ENCODE measurements at places on chromosomes 7 and 10.
A peak's percentile ranks its signal among the peaks of the same experiment; 100 is the strongest.

GRCh38 chr10:102555781-102556328, 52.1 kb downstream of the SUFU start:
- DNase-seq, result no peak

DNA sequence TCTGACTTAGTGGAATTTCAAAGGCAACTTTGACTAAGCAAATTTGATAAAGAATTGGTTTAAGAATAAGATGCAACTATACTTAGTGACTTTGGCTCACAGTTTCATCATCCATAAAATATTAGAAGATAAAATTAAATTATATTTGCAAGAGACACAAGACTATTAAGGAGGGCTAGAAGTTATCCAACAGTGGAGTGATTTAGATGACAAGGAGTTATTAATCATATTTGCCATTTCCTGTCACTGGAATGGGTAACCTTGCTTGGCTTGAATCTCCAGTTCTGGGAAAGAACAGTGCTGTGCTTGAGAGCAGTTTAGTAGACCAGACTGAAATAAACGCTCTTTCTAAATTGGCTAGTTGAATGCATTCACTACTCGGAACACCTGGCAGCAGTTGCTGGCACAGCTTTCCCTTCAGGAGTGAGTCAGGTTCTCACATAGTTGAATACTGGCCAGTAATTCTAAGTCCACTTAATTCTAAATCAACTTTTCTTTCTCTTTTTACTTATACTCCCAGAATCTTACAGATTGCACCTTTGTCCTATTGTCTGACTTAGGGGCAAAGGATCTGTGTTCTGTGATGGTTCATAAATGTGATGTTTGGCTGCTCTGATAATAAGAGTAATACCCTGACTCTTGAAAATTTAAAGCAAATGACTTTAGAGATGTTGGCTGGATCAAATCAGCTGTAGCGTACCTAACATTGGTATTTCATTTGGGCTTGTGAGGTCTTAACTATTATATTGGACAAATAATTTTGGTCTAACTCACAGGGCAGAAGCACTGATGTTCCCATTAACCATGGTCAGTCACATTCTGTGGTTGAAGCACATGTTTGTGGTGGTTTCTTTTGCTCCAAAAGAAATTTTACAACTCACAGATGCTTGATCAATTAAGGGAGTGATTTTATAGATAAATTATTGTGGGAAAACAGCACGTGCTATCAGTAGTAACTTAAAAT, 16.6 kb downstream of the STMP1 start:
- no peak for DNase-seq

GRCh38 chr10:96299383-96299782, 4.9 kb upstream of the DNTT start:
- DNase-seq, result no peak

- no peak for DNase-seq
These were observed 816 bp downstream of the TECPR1 start for GRCh38 chr7:98251231-98251600.

GRCh38 chr7:129688503-129689222, 77.1 kb downstream of the NRF1 start:
- DNase-seq, result no peak

GRCh38 chr7:1290026-1290678, 57.5 kb downstream of the UNCX start:
- DNase-seq, result peak; percentile 56

DNA sequence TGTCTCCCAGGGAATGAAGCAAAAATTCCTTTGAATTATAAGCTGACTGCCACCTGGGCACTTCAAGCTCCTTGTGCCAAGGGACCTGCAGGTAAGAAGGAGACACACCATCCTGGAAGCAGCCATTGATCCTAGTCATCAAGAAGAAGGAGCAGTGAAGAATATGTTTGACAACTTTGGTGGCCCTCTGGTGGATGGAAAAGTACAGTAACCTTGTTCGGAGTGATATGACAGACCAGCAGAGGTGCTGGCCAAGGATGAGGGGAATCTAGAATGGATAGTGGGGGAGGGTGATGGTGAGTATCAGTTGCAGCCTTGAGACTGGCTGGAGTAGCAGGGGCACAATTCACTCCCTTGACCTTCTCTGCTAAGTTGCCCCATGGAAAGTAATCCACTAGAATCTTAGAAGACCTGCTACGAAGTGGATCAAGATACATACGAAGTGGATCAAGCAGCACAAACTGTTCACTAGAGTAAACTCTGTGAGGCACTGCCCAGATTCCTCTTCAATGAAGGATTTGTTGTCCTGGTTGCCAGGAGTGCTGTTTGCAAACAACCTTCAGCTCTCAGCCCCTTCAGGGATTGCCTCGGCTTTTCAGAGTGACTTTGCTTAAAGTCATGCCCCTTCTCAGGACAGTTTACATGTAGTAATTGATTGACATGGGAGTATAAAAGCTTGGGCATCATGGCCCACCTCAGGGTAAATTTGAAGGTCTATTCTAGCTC, 44.8 kb upstream of the ORC5 start:
- no peak for DNase-seq

DNA sequence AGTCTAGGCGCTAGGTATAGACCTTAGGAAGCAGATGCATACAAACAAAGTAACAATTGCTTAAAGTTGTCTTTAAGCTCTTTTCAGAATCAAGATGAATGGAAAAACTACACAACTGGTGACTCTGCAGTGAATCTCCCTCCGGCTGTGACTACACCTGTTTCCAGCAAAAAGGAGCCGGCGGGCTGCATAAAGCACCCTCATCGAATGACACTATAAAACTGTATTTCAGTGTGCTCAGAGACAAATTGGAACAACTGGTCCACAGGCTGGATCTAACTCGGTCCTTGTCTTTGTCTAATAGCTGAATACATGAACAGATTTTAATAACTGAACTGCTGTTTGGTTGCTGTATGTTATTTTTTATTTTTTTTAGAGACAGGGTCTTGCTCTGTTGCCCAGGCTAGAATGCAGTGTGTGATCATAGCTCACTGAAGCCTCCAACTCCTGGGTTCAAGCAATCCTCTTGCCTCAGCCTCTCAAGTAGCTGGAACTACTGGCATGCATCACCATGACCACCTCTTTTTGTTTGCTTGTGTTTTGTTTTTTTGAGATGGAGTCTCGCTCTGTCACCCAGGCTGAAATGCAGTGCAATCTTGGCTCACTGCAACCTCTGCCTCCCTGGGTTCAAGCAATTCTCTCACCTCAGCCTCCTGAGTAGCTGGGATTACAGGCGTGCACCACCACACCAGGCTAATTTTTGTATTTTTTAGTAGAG, 64.2 kb upstream of the SVIL start:
- DNase-seq, result no peak

- no peak for DNase-seq
These were observed 172.3 kb downstream of the MDFIC start for GRCh38 chr7:115094163-115094562.

DNA sequence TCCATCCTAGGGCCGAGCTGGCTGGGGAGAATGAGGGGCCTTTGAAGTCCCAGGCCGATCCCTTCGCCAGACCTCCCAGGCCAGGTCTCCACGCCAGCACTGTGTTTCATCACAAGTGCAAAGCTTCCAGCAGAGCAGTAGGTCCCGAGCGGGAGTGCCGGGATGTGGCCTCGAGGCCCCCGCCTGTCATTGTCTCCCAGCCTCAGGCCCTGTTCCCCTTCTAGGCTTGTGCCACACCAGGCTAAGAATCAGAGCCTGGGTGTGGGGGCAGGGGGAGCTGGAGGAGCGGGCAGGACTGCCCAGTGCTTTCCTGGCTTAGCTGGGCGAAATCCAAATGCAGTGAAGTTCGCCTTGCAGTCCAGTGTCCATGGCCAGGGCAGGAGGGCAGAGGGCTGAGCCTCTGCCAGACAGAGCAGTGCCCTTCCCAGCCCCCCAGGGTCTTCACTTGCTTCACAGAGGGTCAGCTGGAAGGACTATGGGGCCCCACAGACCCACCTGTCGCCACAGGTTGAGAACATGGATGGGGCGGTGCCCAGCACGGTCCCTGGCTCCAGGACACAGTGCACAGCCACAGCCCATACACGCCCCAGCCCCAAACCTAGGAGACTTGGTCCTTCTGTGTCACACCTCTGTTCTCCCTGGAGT, 20.2 kb upstream of the PFKFB3 start:
- no peak for DNase-seq

- DNase-seq, result peak; percentile 56
These were observed at the start of gene PAOX for GRCh38 chr10:133379152-133379800. Gene PAOX, plus strand, starts transcription at chr10:133379262. Its CDS starts 55 bp downstream, at chr10:133379317.

DNA sequence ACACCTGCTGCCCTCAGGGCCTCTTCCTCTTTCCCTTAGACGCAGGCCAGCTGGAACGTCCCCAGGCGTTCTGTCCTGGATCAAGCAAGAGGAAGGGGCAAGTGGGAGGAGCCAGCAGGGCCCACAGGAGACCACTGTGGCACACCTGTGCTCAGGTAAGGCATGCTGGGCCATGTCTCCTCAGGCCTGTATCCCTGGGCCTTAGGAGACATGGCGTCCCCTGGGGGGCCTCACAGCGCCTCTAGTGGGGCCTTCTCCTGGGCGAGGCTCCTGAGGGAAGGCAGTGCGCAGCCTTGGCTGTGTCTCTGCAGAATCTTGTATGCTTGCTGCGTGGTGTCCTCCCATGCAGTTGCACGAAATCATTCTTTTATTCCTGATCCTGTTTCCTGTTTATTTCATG, 31.3 kb downstream of the ZNF783 start:
- no peak for DNase-seq

- DNase-seq, result no peak
These were observed 20.3 kb upstream of the WNT8B start for GRCh38 chr10:100442548-100442947.

- no peak for DNase-seq
These were observed 622.0 kb upstream of the PFKP start for GRCh38 chr10:2445370-2445769.

- no peak for DNase-seq
These were observed 111.6 kb upstream of the TBX20 start for GRCh38 chr7:35365523-35365922.

- no peak for DNase-seq
These were observed 70.2 kb downstream of the ABCC2 start for GRCh38 chr10:99852481-99853213.

DNA sequence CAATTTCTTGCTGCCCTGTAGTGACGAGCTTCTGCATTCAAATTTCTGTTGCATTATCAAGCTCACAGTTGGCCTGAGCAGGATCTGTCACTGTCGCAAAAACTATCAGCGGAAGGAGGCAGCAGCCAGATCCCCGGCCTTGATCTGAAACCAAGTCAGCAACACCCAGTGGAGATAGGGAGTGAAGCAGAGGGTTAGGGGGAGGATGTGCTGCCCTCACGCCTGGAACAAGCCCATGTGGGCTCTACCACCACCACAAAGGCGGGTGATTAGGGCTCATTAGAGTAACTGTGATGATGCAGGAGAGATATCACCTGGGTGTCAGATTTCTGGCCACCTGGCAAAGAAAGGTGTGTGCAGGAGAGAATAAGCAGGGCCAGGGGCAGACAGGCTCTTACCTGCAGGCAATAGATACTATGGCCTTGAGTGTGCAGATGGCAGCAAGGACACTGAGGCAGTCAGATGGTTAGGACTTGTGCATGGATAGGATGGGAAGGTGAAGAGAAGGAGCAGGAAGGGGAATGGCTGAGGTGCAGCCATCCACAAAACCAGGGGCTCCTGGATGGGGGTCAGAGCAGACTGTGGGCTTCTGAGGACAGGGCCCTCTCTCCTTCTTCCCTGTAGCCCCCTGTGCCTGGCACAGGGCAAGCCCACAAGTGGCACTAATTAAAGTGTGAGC, 417.3 kb downstream of the RPS24 start:
- DNase-seq, result no peak

DNA sequence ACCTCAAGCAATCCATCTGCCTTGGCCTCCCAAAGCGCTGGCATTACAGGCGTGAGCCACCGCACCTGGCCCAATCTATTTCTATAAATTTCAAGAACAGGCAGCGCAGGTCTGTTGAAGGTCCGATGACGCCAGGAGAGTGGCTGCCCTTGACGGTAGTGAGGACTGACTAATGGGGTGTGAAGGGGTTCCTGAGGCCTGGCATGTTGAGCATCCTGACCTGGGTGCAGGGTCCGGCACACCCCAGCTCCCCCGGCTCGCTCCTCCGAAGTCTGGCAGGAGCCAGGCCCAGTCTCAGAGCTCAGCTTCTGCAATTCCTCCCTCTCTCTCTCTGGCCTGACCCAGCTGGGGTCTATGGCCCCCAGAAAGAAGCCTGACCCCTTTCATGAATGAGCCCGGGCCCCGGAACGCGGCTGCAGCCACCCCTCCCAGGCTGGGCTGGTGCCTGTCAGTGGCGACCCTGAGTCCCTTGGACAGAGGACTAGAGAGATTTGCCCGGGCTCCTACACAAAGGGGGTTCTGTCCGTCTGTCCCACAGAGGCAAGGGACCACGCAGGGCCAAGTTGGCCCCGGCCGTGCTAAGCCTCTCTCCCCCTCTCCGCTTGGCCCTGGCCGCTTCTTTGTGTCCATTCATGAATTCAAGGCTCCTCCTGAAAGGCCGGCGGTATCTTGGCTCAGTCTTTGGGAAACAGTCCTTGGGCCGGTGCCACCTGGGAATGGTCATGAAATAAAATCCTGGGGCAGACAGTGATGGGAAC, 18.8 kb downstream of the MMD2 start:
- DNase-seq, result no peak

GRCh38 chr10:42754155-42755027, 28.2 kb upstream of the BMS1 start:
- peak; percentile 40 for DNase-seq

DNA sequence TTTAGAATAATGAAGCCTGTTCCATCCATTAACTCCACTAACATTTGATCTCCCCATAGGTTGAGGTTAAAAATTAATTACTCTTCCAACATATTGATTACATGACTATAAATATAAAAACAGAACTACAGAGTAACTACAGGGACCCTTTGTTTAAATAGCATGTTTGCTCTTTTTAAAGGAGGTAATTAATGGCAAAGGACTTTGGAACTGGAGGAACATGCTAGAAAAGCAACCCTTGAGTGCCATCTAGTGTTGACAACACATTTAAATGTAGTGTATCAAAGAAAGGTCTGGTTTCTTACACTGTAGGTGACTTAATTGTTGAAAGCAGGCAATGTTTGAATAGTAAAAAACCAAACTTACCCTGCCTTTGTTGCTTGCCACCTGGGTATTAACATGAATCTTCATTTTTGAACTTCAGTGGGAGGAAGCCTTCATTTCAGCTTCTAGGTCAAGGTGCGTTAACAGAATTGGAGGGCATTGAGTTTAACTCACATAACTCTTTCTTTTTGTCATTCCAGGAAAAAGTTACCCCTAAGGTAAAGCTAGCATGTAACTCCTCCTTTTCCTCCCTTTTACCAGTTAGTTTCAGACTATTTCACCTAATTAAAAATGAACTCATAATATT, 52.6 kb upstream of the CAPZA2 start:
- DNase-seq, result peak; percentile 57

- DNase-seq, result peak; percentile 60
These were observed 104.5 kb downstream of the GRID1 start for GRCh38 chr10:86261941-86262687.

GRCh38 chr7:37117292-37117691, 331.4 kb downstream of the ELMO1 start:
- DNase-seq, result no peak

Data from Calu3 (cell line).